ENCODE measurements at places on chromosomes 3 and 15.

DNA sequence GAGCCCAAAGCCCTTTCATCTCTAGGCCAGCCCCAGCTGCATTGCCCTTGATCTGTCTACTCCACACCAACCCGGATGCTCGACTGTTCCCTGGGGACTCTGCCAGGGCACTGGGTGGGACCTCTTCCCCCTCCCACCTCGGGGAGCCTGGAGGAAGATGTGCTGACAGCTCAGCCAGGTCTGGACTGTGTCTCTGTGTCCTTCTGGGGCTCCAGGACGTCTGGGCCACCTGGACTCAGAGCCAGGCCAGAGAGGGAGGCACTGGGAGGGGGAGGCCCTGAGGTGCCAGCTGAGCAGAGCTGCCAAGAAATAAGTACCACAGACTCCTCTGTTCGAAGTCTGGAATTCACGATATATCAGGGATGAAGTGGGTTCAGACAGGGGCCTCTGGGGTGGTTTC lies 5.8 kb upstream of the HCN4 start:
- no peak for DNase-seq

DNA sequence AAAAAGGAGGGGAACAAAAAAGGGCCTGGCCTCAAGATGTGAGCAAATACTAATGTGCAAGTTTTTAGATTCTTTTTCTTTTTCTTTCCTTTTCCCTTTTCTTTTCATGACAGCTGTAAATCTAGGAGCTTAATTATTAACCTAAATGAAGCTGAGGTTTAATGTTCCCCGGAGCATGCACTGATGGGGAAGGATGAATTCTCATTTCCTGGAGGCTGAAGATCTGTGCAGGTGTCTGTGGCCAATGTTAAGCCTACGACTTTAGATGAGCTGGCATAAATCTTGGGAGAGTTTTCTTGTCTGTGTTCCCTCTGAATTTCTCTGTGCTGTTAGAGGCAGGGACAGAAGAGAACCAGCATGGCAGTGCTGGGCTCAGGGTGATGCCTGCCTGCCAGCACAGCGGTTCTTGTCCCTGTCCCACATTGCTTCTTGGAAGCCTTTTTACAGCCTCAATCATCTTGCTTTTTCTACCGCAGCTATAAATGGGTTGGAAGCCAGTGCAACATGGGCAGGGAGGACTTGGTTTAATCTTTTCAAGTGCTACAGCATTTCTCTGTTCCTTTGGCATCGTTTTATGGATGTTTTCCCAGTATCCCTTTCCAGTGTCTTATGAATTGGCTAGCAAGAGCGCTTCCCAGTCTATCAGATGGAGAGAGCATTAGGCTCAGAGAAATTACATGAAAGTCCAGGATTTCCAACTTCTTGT lies 119.1 kb downstream of the ATG7 start:
- no peak for DNase-seq

GRCh38 chr15:43489191-43489590 lies 3.8 kb downstream of the TP53BP1 start:
- no peak for DNase-seq

DNA sequence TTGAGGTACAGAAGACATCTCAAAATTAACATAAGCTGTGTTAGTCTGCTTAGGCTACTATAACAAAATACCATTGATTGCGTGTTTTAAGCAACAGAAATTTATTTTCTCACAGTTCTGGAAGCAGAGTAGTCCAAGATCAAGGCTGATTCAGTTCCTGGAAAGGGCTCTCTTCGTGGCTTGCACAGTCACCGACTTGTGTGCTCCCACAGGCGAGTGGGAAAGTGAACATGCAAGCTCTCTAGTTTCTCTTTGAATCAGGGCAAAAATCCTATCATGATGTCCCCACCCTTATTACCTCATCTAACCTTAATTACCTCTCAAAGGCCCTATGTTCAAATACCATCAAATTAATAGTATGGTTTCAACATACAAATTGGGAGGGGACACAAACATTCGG lies 505.9 kb downstream of the ZIC1 start:
- no peak for DNase-seq

DNA sequence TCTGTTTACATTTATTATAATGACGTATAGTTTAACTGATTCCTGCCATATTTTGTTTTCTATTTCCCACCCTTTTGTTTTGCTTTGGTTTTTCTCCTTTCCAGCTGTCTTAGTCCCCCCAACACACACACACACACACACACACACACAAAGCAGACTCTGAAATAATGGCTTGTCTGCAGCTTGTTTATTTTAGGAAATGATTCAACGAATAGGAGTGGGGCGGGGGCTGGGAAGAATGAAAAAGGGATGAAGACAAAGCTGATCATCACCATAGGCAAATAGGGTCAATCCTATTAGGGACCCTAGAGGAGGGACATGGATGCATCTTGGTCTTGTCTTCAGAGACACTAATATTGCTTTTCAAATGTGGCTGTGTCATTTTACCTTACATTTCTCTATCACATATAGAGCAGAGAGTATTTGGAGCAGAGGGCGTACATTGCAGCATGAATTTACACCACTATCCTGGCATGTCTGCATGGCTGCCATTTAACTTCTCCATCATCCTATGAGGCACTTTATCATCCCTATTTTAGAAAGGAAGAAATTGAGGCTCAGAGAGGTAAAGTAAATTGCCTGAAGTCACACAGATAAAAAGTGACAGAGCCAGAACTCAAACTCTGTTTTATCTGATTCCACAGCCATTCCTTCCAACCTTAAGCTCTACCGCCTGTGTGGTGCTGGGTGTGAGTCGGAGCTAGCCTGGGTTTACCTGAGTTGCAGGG lies 147.2 kb upstream of the TPM1 start:
- DNase-seq: no peak

GRCh38 chr15:74441248-74441941 lies 7.6 kb upstream of the SEMA7A start:
- DNase-seq: no peak

DNA sequence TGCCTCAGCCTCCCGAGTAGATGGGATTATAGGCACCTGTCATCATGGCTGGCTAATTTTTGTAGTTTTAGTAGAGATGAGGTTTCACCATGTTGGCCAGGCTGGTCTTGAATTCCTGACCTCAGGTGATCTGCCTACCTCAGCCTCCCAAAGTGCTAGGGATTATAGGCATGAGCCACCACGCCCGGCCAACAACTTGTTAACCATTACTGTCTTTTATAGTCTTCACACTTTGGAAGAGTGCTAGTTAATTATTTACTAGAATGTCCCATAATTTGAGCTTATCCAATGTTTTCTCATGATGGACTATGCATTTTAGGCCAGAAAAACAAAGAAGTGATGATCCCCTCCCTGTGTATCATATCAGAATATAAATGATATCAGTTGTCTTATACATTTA lies 288.6 kb upstream of the CBLB start:
- no peak for DNase-seq

DNA sequence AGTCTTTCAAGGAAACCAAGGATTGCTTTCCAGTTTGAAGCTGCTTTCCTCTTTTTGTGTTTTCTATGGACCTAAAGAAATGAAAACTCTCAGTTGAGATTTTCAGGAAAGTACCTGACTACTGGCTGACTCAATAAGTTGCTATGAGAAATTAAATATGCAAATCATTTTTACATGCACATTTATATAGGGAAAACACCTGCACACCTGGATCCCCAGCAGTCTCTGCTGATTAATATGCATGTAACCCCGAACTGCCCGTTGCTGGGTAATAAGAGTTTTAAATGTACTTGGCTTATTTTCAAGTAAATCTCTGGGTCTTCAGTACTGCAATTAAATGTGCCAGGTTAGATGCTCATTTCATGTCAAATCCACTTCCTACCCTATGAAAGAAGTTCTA lies 77.2 kb downstream of the KBTBD8 start:
- DNase-seq: no peak

DNA sequence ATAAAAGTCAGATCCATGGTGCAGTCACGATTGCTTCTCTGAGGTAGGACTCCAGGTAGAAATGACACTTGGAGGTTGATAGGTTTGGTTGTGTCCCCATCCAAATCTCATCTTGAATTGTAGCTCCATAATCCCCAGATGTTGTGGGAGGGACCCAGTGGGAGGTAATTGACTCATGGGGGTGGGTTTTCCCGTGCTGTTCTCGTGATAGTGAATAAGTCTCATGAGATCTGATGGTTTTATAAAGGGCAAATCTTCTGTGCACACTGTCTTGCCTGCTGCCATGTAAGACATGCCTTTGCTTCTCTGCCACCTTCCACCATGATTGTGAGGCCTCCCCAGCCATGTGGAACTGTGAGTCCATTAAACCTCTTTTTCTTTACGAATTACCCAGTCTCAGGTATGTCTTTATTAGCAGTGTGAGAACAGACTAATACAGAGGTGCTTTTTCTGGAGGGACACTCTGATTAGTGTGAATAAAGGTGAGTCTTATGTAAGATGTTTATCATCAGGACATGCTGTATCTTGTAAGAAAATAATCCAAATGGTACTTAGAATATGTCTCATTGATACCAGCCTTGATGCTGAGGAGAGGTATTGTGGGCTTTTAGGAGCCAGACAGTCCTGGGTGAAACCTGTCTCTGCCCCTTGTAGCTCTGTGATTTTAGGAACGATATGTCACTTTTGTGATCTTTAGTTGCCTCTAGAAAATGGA lies 43.0 kb downstream of the SLCO3A1 start:
- no peak for DNase-seq

GRCh38 chr15:26287381-26287780 lies 424.3 kb upstream of the ATP10A start:
- no peak for DNase-seq

- DNase-seq: no peak
Measured at GRCh38 chr3:122774564-122774963, 19.1 kb downstream of the HSPBAP1 start.

- no peak for DNase-seq
Measured at GRCh38 chr15:67180514-67181191, 73.8 kb downstream of the AAGAB start.

- no peak for DNase-seq
Measured at GRCh38 chr3:44030687-44031305, 210.9 kb upstream of the TOPAZ1 start.

GRCh38 chr15:25971053-25971452 lies 107.9 kb upstream of the ATP10A start:
- no peak for DNase-seq

- no peak for DNase-seq
Measured at GRCh38 chr3:134111616-134112015, 81.9 kb upstream of the SLCO2A1 start.

DNA sequence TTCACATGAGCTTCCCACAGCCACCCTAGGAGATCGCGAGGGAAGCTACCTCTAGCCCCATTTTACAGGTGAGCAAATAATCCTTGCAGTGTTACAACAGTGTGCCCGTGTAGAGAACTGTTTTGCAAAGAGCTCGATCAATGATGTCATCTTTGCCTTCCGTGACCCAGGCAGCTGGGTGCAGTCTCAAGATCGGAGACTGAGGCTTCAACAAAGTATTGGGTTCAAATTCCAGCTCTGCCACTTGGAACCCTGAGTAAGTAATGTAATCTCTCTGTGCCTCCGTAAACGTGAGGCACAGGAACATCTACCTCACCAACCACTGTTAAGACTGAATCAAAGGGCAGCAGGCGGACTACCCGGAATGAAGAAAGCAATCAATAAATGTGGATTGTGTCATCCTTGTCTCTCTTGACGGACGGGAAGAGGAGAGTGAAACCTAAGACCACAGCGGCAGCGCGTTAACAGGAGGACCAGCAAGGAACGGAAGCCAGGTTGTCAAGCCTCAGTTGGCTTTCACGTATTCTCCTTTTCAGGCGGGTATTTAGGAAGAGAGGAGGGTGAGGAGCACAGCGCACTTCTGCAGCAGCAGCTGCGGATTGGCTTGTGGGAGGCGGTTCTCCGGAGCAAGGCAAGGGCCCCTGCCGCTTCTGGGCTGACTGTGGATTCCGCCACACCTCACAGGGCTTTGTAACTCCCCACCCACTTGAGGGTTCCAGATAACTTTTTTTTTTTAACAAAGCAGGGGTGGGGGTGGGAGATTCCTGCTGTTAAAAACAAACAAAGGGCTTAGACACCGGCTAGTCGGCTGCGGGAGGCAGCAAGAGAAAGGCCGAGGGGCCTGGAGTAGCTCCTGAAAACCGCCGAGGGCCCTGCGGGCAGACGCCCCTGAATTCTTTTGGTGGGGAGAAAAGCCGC lies 1.5 kb upstream of the SMAD3 start:
- DNase-seq: no peak

DNA sequence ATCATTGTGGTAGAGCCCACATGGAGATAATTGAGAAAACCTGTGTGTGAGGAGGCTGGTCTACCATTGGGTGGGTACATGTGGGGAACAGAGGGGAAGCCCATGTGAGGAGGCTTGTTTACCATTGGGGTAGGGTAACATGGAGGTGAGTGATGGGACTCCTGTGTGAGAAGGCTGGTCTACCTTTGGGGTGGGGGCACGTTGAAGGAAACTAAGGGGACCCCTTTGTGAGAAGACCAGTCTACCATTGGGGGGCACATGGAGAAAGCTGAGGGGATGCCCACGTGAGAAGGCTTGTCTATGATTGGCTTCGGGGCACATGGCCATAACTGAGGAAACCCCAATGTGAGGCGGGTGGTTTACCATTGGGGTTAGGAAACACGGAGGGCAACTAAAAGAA lies 158.5 kb downstream of the FBLN2 start:
- DNase-seq: peak; percentile 37

DNA sequence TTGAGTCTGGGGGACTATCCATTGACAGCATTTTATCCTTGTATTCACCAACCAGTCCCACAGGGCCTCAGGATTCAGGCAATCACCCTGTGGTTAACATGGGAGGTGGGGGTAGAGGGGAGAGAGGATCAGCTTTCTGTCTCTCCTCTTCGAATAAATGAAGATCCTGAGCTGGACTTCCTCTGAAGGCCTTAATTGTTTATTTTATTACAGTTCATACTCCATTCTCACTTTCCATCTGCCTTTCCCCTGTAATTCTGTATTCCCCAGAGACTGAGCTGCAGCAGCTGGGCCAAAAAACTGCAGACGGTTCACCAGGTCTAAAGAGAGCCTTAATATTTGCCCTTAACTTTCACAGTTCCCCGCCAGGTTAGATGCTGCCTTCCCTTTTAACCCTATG lies 11.9 kb downstream of the TAGLN3 start:
- no peak for DNase-seq

GRCh38 chr15:52870015-52870414 lies 79.9 kb upstream of the ONECUT1 start:
- DNase-seq: no peak

GRCh38 chr3:122111974-122112373 lies 56.8 kb downstream of the CD86 start:
- no peak for DNase-seq

All from ascending aorta (tissue), 2 donors.